ENCODE measurements at places on chromosomes 1 and 21.

- no peak for DNase-seq
Measured at GRCh38 chr1:171799166-171799565, 17.7 kb downstream of the METTL13 start.

DNA sequence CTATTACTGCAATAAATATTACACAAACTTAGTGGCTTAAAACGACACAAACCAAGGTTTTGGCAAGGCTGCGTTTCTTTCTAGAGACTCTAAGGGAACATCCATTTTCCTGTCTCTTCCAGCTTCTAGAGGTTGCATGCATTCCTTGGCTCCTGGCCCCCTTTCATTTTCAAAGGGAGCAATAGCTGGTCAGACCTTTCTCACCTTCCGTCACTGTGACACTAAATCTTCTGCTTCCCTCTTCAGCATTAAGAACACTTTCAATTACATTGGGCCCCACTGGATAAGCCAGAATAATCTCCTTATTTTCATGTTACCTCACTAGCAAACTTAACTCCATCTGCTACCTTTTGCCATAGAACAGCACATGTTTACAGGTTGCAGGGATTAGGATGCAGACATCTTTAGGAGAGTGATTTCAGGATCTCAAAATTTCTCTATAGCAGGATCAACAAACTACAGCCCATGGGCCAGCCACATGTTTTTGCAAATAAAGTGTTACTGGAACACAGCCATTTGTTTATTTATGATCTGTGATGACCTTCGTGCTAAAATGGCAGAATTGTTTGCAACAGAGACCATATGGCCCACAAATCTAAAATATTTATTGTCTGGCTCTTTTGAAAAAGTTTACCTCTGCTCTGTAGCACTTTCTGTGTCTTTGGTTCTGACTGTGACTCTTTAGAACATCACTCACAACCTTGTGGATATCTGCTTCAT, 221.5 kb upstream of the SGIP1 start:
- DNase-seq, result no peak

- no peak for DNase-seq
Measured at GRCh38 chr1:48017716-48018115, 20.5 kb upstream of the TRABD2B start.

GRCh38 chr1:156806512-156807440, 9.9 kb downstream of the SH2D2A start:
- DNase-seq, result no peak

- DNase-seq, result no peak
Measured at GRCh38 chr1:169989246-169989645, 85.2 kb downstream of the KIFAP3 start.

DNA sequence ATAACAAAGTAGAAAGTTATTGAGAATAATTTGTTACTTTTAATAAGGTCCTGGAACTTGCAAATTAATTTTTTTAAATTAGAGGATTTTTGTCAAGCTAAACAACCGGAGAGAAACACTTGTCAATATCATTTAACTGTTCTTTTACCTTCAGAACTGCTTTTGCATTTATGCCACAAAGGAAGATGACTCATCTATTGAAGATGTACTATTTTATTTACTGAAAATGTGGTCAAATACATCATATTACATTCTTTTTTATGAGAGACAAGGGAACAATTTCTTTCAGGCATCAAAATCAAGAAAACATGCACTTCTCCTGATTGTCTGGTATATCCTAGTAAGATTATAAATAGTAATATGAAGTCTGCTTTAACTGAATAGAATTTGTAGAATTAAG, 558.2 kb upstream of the PRMT6 start:
- no peak for DNase-seq

GRCh38 chr1:184970691-184971161, 3.6 kb downstream of the NIBAN1 start:
- DNase-seq, result no peak

- no peak for DNase-seq
Measured at GRCh38 chr1:6141592-6141991, 38.5 kb downstream of the CHD5 start.

- no peak for DNase-seq
Measured at GRCh38 chr1:43199093-43199726, 27.1 kb downstream of the CFAP57 start.

- DNase-seq, result no peak
Measured at GRCh38 chr21:25909341-25909740, 174.6 kb downstream of the GABPA start.

DNA sequence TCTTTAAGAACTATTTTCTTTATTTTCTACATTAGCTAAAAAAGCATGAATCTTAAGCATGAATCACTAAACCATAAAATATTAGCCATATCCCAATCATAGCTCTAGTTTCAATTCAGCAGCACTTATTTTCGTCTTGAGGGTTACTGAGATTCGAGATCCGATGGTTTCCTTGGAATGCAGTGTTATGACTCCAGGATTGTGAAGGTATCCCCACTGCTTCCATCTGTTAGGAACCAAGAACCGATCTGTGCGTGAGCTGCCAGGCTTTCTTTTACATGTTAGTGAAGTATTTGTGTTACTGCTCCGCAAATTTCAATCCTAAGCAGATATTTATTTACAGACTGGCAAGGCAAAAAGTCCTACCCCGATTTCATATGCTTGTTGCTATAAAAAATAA, 18.8 kb downstream of the TNFRSF9 start:
- no peak for DNase-seq

DNA sequence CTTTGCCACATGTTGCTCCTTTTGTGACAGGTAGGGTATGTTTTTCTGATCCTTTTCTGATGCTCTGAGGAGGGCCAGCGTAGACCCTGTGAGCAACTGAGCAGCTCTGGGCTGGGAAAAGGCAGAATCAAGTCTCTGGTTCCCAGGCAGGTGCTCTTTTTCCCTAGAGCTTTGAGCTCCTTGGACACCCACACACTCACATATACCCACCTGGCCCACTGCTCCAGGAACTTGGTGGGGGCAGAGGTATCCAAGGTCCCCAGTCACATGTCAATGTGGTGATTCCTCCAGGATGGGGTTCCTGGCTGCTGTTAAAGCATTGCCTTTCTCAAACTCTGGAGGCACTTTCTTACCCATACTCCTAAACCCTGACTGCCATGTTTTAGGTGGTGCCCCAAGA, 5.4 kb downstream of the CD2 start:
- DNase-seq, result no peak

DNA sequence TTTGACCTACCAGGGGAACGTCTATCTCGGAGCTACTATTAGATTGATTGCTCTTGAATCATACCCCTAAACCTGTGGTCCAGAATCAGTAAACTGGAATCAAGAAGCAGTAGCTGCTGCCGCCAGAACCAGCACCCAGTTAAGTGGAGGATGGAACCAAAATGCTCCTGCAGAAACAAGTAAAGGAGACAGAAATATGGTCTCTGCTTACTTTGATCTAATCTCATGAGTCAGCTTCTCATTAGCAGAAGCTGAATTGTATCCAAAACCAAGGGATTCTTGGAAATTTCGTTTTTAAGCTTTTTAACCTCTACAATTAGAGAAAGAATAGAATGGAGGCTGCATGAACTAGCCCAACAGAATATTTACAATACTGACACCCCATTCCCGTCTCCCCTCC, 42.6 kb upstream of the PIGV start:
- no peak for DNase-seq

DNA sequence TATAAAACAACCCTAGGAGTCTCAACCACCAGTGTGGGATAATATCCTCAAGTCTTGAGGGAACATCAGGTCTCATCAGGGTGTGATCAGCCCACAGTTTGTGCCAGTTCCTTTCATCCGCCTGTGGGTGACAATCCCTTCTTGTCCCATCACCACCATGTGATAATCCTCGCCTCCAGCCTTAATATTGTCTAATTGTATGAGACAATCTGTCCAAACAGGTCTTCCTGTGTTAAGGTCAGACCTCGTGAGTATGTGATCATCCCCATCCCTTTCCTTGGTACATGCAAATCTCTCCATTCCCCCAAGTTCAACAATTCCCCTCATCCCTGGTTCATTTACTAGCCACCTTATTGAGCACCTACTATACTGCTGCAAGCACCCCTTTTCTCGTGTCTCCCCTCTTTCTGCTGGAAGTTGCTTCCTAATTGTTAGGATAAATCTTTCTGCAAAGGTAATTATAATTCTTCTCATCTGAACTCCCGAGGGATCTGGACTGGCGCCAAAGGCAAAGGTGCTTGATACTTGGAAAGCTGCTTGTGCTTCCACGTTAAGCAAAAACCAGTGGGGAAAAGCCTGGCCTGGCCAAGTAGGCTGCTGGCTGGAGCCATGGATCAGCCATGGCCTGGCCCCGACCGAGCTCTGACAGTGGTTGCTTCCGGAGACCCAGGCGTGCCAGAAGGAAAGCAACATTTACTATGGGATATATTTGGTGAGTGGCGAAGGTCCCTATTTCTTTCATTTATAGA, 92.5 kb downstream of the RNF220 start:
- DNase-seq, result no peak

GRCh38 chr1:83725735-83726360, 273.1 kb downstream of the TTLL7 start:
- DNase-seq, result no peak

- no peak for DNase-seq
Measured at GRCh38 chr1:43613075-43613942, 36.6 kb upstream of the KDM4A start.

DNA sequence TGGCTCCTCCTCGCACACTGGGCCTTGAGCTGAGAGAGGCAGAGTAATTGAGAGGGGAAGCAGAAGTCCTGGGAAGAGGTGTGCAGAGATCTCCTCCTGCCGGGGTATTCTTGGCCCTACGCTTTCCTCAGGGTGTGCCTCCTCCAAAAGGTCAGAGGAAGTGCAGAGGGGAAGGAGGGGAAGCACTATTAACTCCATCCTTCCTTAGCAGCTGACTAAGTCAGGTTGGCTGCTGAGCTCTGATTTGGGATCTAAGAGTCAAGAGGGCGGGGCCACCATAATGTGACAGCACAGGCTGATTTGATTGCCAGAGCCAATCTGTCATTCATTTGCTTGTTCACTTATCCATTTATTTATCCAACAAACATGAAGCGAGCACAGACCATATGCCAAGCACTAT, 12.3 kb downstream of the ATP2B4 start:
- no peak for DNase-seq

DNA sequence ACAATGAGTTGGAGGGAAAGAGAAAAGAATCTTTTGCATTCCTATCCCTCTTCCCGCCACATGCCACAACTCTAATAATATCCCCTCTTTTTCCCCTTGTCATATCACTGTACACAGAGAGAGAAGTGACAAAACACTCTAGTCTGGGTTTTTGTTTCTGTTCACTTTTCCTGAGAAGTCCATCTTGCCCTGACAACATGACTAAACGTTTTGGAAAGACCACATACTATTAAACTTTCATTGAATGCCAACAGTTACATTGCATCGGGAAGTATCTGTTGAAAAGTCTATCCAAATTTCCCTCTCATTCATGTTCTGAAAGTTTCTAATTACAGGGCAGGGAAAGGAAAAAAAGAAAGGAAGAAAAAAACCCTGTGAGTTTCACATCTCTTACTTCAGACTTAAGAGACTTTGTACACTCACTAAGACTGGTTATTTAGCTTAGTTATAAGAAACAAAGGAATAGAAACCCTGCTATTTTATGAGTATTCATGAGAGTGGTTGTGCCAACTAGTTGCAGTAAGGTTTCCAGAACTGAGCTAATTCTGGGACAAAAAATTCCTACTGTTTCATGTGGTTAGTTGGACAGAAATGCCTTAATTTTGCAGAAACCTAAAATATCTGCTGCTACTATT, 16.9 kb downstream of the PLA2G4A start:
- no peak for DNase-seq

GRCh38 chr1:54796902-54797301, 4.2 kb downstream of the TTC22 start:
- DNase-seq, result no peak

DNA sequence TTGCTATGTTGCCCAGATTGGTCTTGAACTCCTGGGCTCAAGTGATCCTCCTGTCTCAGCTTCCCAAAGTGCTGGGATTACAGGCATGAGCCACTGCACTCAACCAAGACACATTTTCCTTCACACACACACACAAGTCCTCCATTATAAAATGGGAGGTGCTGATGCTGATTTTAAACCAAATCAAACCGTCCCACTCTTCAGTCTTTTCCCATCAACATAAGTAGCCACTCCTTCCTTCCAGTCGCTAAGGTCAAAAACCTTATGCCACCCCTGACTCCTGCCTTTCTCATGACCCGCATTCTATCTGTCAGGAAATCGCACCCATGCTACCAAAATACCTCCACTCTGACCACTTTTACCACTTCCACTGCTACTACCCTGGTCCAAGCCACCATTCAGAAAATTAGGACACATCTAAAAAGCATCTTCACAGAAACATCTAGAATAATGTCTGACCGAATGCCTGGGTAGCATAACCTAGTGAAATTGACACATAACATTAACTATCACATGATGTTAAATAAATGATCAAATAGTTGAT, 28.0 kb upstream of the IFNGR2 start:
- DNase-seq, result no peak

DNA sequence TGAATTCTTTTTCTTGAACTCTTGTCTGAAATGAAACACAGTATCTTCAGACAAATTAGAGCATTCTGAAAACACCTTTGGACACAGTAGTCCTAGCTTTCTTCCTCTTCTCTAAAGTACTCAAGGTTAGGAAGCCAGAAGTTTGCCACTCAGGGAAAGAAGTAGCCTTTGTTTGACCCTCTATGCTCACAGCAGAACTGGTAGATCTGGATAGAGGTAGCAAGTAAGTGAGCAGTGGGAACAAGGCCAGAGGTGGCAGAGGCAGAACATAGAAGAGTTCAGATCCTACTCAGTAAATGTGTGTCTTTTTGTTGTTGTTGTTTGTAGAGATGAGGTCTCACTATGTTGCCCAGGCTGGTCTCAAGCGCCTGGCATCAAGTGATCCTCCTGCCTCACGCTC, 7.4 kb upstream of the PIGR start:
- no peak for DNase-seq

GRCh38 chr1:166980383-166980782, 5.0 kb upstream of the ILDR2 start:
- no peak for DNase-seq

- DNase-seq, result no peak
Measured at GRCh38 chr1:17735793-17736192, 19.3 kb upstream of the ACTL8 start.

GRCh38 chr1:2145946-2146835, 48.4 kb downstream of the FAAP20 start:
- no peak for DNase-seq

DNA sequence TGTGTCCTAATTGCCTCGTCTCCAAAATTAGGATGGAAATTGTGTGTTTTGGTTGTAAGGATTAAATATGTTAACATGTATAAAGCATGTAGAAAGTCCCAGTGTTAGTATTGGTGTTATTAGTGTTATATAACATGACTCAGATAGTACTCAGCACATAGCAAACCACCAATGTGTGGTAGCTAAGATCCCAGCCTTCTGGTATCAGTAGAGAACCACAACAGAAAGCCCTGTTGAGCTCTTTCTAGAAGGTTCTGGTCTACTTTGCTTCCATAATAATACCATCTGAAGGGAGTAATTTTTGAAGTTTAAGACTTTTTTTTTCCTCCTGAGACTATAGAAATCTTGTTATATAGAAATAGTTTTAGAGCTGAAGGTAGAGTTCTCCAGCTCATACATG, 259.3 kb upstream of the SGIP1 start:
- no peak for DNase-seq

DNA sequence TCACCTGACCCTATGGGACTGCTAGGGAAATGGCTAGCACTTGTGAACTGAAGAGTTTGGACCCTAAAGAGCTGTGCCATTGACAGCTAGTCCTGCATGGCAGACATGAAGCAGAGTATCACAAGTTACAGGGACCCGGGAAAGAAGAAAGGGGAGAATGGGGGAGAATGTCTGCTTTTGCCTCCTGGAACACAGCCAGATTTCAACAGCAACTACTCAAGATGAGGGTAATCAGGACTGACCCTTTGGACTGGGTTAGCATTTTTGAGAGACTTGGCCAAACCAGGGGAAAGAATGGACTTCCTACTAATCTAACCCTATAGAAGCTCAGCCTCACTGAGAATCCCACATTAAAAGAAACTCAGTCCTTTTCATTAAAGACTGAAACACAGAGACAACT, 8.7 kb upstream of the UTP25 start:
- DNase-seq, result no peak

Measured in putamen (tissue), 1 donor.